ENCODE measurements at places on chromosomes 3 and 15.

DNA sequence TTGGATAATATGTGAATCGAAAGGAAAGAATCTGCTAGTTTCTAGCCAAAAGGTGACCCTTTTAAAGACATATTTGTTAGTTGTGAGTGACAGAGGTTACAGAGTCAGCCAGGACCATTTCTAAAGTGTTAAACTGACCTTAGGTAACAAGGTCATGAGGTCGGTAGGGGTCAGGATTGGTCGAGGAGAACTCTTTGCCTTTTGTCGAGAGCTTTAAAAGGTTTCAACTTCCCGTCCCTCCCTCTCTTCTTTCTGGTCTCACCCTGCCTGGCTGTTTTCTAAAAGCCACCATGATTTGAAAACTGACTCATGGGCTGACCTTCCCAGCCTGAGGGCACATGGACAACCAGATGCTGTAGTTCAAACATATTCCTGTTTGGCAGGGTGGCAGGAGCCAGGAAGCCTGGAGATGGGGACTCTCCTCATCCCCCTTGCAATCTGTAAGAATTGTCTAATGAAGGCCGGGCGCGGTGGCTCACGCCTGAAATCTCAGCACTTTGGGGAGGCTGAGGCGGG, 25.8 kb upstream of the PRTG start:
- DNase-seq = no peak

- DNase-seq = no peak
Measured at GRCh38 chr15:84887938-84888337, 3.5 kb downstream of the SLC28A1 start.

DNA sequence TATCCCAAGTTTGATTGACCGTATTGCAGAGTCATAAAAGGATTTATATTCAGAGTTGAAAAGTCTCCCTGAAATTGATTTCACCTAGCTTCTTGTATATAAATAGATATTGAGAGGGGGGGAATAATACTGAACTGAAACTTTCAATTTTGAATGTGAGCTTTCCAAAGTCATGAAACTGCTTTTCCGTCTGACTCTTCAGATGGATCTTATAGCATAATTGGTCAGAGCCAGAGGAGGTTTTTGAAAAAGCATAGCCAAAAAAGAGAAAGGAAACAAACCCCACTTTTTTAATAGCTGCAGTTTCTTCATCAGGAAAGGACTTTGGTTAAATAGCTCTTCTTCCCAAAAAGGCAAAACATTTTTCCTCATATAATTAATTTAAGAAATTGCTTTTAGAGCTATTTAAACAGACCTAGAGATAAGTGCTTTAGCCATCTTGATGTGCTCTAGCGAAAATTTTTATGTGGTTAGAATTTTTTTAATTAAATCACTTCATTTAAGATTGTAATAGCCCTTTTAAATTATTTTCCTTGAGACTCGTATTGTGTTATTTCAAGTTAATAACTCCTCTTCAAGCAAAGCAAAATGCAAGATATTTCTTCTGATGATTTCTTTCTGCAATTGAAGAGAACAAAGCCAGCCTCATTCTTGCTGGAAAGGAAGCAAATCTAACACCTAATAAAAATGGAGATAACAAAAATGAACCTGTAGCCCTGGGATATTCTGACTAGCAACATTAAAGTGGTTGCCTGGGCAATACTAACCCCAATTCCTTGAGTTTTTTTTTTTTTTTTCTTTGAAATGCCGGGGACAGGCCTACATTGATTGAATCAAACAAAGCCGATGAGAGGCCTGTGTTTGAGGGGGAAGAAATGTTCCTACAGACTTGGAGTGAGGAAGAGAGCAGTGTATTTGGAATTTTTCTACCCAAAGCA, 173.6 kb downstream of the PTPRG start:
- DNase-seq = no peak

- peak; percentile 41 for DNase-seq
Measured at GRCh38 chr15:76904461-76905012, 603 bp downstream of the SCAPER start.

- DNase-seq = no peak
Measured at GRCh38 chr3:51938780-51939425, 2.8 kb downstream of the RRP9 start.

GRCh38 chr3:155391104-155391503, 97.6 kb upstream of the STRIT1 start:
- no peak for DNase-seq

- no peak for DNase-seq
Measured at GRCh38 chr3:184642631-184643285, 69.1 kb downstream of the MAGEF1 start.

GRCh38 chr3:18075799-18076198, 333.4 kb upstream of the TBC1D5 start:
- no peak for DNase-seq

DNA sequence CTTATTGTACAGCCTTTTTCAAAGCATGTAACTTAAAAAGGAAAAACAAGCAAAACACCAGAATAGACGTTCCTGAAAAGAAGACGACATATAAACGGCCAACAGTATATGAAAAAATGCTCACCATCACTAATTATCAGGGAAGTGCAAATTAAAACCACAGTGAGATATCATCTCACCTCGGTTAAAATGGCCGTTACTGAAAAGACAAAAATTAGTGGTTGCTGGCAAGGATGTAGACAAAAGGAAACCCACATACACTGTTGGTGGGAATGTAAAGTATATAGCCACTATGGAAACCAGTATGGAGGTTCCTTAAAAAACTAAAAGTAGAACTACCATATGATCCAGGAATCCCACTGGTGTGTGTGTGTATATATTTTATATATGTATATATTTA, 64.5 kb upstream of the MLF1 start:
- no peak for DNase-seq

DNA sequence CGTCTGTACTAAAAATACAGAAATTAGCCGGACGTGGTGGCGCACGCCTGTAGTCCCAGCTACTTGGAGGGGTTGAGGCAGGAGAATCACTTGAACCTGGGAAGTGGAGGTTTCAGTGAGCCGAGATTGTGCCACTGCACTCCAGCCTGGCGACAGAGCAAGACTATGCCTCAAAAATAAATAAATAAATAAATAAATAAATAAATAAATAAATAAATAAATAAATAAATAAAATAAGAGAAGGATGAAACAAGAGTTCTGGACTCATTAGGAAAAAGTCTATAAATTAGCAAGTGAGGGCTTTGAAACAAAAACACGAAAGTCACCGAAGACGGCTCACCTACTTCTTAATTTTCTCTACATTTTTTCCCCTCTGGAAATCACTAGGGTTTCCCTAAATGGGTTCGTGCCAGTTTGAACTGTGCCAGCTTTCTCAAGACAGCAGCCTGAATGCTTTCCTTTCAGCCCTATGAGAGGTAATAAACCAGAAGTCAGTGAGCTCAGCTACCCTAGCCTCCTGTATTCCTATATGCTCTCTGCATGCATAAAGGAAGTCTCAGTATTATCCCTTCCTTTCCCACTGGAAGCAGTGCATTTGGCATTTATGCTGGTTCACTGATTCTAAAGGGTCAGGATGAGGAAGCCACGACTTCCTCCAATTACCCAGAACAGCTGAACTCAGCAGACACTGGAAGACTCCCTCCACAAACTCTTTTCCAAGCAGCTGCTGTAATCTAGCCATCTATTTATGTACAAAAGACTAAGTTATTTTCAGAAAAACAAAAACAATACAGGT, 266.9 kb downstream of the ZBBX start:
- no peak for DNase-seq

- DNase-seq = peak; percentile 9
Measured at GRCh38 chr3:72960812-72961518, 35.6 kb upstream of the PPP4R2 start.

DNA sequence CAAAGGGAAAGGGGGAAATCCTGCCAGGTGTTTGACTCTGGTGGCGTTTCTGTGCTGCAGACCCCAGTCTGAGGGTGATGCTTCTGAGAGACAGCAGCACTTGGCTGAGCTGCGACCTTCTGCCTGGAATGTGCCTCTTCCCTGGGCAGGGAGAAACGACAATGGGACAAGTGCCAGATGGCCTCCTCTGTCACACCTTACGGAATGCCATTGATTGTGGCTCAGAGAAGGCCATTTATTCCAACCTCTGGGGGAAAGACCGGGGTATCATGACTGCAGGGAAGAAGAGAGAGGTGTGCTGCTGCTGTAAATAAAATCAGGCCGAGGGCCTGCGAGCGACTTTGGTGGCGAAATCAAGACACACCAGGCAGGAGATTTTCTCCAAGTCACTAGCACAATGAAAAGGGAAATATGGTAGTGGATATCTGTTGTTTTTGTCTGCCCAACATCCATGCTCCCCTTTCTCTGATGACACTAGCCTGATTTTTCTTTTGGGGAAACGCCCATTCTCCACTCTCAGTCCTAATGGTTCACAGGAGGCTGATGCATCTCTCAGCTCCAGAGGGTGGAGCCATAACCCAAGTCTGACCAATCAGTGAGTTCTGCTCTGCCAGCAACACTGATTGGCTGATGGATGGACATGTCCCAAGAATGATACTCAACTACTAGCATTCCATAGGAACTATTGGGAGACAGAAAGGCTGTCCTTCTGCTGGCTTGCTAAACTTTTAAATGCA, 336.1 kb downstream of the FOXP1 start:
- no peak for DNase-seq

DNA sequence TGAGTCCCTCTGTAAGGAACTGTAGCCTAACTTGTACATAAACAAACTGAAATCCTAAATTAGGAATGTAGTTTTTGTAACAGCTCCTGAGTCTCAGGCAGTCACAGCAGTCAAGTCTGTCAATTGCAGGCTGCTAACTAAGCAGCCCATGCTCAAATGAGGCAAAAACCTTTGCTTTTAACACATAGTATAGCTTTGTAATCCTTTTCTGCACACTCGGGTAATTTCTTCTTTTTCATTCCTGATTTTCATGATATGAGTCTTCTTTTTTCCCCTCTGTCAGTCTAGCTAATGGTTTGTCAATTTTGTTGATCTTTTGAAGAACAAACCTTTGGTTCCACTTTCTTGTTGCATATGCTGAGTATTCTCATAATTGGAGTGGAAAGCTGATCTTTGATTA, 84.9 kb upstream of the LRRFIP2 start:
- DNase-seq = no peak

DNA sequence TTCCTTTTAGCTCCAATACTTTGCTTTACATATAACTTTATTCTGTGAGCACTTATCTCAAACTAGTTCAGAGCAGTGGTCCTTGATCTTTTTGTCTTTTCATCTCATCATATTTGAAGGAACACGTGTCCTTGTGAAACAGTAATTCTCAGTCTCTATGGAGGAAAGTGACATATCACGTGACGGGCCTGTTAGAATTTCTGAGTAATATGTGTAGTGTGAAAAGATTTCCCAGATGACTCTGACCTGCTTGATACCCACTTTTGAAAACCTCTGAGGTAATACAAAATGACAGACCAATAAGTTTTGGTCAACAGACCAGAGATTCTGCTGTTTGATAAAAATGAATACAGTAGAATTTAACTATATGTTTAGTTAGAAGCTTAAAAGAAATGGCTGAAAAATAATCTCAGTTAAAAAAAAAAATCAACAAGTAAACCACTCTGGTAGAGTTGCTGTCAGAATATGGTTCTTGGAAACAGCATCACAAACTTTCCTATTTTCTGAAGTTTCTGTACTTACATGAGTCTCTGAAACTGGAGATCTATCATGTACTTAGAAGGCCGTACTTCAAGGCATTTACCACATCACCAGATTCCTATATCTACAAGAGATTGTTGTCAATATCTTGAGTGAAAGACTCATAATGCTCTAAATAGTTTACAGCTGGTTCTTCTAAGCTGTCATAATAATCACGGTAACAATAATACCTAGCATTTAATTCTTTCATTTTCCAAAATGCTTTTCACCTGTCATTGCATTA, 590.2 kb upstream of the TBL1XR1 start:
- DNase-seq = no peak

DNA sequence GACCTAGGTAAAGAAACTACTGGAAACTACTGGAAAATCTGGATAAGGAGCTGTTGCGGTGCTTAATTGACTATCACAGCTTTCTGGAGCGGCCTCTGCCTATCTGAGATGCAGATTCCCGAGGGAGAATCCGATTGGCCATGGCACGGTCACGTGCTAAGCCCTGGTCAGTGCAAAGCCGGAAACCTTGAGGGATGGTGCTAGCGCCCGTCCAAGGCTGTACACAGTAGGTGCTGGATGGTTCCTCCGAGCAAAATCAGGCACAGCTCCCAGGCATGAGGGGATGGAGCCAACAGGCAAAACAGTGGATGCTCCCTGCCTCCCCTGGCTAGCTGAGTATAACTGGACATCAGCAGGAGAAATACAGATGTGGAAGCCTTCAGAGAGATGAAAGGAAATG, 238.7 kb upstream of the HES1 start:
- no peak for DNase-seq

- no peak for DNase-seq
Measured at GRCh38 chr3:51988286-51989146, 5.2 kb downstream of the ACY1 start.

- no peak for DNase-seq
Measured at GRCh38 chr15:80932989-80933388, 56.6 kb downstream of the MESD start.

DNA sequence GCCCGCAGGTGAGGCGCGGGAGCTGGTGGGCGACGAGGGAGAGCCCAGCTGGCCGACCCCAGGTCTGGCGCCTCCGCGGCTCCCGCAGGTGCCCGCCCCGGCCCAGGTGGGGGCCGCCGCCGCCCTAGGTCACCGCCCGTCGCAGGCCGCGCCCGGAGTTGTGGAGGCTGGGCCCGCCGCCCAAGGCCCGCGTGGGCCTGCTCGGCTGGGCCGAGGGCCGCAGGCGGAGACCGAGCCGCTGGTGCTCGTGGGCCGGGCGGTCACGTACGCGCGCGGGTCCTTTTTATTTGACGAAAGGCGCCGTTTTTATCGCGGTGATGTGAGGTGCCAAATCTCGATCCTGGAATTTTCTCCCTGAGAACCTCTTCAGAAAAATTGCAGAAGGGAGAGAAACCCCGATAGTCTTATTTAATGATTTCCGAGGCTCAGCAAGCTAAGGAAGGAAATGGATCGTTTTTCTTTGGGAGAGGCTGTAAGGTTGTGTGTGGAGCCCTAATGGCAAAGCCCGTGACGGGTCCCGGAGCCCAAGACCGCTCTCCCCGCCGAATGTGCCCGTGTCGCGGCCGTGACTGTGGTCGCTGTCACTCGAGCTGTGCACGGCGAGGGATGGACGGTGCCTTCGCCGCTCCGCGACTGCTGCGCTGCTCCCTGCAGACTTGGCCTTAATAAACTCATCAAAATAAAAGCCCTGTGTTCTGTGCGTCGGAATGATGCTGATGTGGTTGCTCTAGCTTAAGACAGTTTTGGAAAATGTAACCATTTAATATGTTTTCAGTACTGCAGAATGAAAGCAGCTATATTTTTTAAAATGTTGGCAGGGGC, 612 bp downstream of the APPL1 start:
- peak; percentile 35 for DNase-seq

DNA sequence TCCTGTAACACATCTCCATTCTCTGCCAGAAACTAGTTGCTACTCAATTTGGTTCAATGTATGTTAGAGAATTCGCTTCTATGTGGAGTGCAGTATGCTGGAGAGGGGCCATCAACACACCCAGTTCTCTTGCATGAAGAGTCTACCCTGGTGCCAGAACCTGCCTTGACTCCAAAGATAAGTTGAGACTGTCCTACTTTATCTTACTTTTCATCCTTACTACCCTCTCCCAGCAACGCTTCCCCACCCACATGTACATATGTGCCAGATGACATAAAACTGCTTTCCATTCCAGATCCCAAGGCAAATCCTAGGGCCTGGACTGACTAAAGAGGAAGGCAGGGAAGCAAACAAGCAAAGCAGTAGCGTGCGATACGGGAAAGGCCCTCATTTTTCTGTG, 442.6 kb upstream of the THRB start:
- no peak for DNase-seq

- DNase-seq = no peak
Measured at GRCh38 chr15:53320816-53321215, 438.6 kb downstream of the WDR72 start.

Measured in NCI-H2081 (cell line).